GM03348 (cell line): ENCODE measurements at places on chromosomes 11 and 22.
A peak's percentile ranks its signal among the peaks of the same experiment; 100 is the strongest.

DNA sequence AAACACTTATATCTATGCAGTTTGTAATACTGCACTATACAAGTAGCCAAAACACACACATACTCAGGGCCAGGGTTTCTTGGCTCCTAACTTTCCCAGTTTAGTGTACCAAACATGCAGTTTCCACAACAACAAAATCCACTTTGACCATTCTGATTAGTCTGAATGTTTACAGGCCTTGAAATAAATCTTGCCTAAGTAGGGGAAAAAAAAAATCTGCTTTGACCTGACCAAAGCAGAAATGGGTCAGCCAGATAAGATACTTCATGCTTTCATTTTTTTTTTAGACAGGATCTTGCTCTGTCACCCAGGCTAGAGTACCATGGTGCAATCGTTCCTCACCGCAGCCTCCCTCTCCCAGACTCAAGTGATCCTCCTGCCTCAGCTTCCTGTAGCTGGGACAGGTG, 10.1 kb downstream of the PRR14L start:
- no peak for DNase-seq

DNA sequence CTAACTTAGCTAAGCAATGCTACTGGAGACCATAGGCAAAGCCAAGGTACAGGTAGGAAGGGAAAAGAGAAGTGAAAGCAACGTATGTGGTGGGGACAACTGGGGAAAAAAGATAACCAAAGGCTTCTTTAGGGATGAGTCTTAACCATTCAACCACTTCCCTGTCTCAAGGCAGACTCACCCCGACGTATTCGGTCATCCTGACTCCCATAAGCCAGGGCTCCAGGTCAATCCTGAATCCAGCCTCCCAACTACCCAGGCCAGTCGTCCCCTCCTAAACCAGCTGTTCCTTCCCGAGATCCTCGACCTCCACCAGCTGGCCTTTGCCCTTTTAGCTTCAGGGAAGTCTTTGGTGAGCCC, 330 bp downstream of the ACP2 start:
- DNase-seq, result peak; percentile 43

DNA sequence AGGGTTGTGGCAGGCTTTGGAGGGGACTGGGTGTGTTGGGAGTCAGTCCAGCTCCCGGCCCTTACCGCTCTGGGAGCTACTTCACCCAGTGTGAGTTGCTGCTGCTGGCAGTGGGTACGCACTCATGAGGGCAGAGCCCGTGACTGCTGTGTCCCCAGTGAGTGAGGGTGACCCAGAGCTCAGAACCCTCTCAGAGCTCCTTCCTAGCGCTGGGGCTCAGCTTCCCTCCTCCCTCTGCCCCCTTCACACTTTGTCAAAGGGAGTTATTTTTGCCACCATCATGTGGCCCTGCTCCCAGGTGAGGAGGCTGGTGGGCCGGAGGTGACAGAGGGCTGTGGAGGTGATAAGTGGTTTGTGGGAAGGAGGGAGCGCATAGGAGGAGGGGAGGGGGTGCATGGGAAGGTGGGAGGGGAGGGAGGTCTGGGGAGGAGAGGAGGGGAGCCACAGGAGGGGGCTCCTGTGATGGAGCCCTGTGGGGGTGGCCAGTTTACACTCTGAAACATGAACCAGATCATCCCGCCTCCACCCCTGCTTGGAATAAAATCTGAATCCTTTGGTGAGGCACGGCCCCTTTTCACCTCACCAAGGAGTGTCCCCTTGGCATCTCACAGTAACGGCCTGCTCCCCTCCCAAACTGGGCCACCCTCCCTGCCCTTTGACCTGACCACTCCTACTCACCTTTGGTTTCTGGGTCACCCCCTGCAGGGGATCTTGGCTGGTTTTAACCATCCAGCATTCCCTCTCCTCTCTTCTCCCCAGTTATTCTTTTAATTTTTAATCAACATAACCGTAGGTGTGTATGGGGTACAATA, 9.9 kb downstream of the NDUFV1 start:
- peak; percentile 2 for DNase-seq

DNA sequence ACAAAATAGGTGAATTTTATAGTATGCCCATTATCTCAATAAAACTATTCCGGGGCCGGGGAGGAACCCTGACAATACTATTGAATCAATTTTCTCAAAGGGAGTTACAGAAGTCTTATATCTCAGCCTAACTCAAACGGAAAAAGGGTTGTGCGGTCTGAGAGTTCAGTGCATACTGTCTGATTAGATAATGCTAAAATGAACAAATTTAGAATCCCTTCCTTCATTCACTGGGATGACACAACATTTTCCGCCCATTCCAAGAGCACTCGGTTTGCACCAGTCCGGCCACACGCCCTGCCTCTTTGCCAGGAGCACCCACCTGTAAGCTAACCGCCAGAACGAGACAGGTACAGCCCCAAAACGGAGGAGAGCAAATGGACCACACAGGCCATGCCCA, 50.0 kb upstream of the NFRKB start:
- DNase-seq, result no peak

- no peak for DNase-seq
Observed at GRCh38 chr22:48043581-48043980, 1281.1 kb downstream of the TBC1D22A start.
